ENCODE measurements at places on chromosomes 7 and 10.

DNA sequence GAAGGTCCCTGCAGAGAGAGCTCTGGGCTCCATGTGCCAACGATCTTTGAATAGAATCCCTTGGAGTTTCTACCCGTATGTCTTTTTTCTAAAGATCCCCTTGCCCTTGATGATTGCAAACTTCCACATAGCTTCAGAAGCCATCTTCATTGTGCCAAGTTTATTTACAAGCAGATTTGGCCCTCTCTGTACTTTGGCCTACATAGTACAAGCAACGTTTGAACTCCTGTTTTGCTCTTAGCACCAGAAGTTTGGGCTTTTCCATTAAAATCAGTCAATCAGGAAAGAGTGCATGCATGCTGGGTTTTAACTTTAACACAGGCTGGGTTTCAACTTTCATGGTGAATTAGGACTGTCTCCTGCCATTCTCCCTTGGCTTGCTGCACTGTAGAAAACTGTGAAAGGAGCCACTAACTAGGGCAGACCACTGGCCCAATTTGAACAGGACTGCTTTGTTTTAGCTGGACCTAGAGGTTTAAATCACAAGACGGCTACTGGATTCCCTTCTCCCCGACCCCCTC, 557.6 kb upstream of the GALNT17 start:
- DNase-seq = no peak

DNA sequence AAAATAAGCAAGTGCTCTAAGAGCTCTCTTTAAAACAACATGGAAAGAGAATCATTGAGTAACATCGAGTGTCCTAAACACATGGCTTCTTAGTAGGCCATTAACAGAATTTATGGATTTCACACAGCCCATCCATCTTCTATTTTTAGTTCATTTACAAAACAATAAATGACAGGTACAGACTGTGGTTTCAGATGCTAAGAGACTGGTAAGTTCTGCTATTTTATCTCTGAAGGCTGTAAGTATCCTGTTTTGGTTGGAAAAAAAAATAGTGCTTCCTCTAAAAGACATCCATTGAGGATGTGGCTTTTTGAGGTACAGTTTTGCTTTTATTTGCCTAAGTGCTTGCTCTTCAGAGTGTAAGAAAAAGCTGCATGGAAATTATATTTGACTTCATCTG, 27.4 kb upstream of the GNAI1 start:
- DNase-seq = no peak

DNA sequence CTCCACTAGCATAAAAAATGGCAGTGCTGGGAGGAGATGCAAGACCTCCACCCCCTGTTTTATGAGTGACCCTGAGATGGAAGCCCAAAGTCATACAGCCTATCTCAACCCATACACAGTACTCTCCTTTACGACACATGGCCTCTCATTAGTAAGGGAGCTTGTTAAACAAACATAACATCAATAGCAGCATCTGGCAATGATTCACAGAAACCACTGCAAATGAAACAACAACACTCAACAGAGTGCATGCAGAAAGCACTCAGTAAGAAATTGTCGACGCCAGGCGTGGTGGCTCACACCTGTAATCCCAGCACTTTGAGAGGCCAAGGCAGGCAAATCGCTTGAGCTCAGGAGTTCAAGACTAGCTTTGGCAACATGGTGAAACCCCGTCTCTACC, 27.5 kb upstream of the FIGNL1 start:
- DNase-seq = no peak

- DNase-seq = no peak
Measured at GRCh38 chr7:84675633-84676034, 481.0 kb upstream of the SEMA3A start.

DNA sequence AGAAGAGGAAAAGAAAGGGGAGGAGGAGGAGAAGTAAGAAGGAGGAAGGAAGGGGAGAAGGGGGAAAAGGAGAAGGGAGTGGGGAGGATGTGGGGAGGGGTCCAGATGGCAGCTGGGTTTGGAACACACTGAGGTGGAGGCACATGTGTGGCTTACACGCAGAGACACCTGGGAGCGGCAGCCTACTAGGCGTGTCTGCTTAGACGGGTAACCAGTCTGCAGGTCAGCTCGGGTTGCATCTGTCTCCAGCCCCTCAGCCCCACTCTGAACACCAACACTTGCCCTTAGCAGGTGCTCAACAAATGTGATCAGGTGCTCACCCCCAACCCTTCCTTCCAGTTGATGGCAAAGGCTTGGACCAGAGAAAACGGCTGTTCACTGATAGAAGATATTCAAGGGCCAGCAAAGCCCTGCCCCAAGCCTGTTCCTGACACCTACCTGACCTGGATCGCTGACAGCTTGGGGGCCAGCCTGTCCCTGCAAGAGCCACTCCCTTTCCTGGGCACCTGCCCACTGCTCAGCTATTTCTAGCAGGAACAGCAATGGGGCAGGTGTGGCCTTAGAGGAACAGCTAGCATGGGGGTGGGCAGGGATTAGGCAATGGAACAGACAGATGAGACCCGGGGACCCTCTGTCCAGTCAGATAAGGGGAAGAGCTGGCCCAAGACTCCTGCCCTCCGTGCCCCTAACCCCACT, 70.5 kb downstream of the SH3PXD2A start:
- DNase-seq = no peak

GRCh38 chr10:69739634-69740033, 62.1 kb upstream of the COL13A1 start:
- no peak for DNase-seq

- DNase-seq = no peak
Measured at GRCh38 chr7:93890464-93891068, at the start of gene TFPI2. TSS of gene TFPI2 (minus strand) at chr7:93890753. CDS start at chr7:93890678, 75 bp downstream.

- no peak for DNase-seq
Measured at GRCh38 chr10:120507175-120507574, 50.1 kb downstream of the PLPP4 start.

DNA sequence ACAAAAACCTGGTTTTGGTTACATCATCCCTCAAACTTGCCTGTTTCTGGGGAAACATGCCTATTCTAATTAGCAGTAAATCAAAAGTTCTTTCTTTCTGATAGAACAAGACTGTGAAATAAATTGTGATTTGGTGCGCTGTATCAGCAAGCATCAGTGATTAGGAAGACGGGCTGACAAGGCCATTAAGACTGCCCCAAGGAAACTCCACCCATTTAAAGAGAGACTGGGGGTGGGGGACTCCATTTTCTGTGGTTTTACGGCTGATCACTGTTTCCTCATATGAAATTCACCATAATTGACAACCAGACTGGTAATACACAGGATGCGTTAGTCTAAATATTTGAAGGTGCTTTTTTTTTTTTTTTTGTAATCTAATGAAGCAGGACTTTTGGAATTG, 68.7 kb downstream of the MBL2 start:
- DNase-seq = no peak

DNA sequence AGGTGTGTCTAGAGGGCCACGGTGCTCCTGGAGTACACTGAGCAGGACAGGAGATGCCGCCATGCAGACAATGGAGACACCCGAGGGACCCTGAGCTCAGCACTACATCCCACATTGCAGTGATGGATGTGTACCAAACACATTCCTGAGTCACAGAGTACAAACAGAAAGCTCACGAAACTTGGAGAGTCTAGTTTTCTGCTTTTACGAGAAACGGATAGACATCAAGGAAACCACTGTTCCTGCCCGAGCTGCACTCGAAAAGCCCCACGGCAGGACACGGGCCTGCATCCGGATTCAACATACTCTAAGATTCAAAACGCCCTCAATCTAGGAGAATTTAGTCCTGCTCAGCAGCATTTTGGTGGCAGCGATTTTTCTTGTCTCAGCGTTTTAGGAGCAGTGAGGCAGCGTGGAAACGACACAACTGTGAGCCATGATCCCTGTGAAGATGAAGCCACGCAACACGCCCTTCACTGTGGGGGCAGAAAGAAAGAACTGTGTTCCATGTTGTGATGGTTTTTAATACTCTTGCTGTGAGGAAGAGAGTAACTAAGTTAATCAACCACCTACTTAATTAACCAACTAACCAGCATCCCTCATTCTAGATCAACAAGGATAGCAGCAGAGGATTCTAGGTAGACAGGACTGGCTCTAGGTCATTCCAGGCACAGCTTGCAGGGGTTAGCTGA, 3.2 kb downstream of the TNS3 start:
- no peak for DNase-seq

GRCh38 chr7:144834641-144835144, 1.2 kb downstream of the TPK1 start:
- DNase-seq = no peak

GRCh38 chr7:20131776-20132175, 85.4 kb downstream of the MACC1 start:
- DNase-seq = no peak

DNA sequence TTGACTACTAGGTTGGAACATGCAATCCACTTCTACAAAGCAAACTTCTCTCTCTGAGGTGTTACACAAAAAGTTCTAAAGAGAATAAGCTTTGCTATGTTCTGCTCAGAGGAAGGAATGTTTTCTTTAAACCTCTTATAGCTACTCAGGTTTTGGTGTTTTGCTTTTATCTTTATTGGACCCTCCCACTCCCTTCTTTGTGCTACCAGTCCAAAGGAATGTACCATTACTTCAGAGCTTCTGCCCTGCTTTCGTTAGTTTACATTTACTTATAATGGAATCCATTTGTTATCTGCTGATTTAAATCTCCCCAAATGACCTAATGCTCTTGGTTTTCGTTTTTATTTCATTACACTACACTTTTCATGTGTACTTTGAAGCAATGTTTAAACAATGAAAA, 154.9 kb downstream of the ATE1 start:
- DNase-seq = no peak

DNA sequence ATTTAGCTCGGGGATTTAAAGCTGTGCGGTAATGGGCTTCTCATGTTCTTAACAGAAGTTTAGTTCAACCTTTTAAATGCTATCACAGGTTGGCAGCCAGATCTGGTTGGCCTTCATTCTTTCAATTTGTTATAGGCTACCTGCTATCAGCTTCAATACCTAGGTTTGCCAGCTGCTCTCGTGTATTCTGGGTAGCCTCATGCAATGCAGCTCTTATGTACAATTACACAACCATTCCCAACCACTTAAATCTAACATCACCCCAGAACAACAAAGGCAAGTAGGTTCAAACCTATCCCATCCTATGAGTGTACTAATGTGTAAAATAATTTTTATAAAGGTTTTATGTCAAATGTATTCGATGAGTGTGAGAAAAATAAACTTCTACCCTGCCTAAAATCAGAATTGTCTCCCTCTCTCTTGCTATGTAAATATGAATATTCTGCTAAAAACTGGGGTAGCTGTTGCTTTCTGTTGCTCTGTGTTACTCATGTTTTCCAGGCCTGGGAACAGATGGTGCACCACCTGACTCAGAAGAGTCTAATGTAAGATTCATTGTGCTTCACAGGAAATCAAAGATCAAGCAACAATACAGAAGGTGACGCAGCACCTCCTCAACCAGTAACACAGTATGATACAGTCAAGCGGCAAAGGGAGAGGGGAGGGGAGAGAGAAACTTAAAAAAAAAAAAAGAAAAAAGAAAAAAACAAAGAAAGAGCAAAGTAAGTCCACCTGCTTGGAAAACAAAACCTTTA, 188.6 kb downstream of the ETV1 start:
- DNase-seq = no peak

GRCh38 chr7:138295049-138295637, 164.9 kb upstream of the TRIM24 start:
- no peak for DNase-seq

GRCh38 chr10:70319183-70319582, 35.4 kb upstream of the NPFFR1 start:
- no peak for DNase-seq

DNA sequence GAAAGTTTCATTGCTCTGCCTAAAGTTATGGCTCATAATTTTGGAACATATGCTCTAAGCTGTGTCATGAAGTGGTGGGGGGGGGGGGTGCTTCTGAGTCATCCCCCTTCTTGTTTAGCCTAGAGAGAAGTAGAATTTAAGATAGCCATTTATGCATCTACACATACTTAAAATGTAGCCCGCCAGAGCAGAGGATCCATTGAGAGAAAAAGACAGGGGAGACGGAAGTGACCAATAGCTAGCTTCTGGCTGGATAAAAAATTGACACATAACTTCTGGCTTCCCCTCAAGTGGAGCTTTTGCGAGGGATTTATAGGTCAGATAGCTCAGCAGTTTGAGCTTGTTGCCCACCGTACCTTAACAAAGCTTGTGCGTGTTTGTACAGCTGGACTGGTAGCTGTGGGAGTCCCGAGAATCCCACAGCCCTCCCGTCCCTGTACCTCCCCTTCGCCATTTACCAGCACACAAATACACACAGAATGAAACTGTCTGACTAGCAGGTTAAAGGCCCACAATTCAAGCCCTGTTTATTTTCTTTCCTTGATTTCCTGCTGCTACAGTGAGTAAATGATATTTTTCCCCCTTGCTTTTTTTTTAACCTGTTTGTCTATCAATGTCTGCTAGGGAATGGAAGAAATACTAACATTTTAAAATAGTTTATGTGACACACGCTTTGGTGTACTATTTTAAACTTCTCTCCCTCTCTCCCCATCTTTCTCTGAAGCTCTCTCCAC, 232.6 kb upstream of the FERD3L start:
- no peak for DNase-seq

DNA sequence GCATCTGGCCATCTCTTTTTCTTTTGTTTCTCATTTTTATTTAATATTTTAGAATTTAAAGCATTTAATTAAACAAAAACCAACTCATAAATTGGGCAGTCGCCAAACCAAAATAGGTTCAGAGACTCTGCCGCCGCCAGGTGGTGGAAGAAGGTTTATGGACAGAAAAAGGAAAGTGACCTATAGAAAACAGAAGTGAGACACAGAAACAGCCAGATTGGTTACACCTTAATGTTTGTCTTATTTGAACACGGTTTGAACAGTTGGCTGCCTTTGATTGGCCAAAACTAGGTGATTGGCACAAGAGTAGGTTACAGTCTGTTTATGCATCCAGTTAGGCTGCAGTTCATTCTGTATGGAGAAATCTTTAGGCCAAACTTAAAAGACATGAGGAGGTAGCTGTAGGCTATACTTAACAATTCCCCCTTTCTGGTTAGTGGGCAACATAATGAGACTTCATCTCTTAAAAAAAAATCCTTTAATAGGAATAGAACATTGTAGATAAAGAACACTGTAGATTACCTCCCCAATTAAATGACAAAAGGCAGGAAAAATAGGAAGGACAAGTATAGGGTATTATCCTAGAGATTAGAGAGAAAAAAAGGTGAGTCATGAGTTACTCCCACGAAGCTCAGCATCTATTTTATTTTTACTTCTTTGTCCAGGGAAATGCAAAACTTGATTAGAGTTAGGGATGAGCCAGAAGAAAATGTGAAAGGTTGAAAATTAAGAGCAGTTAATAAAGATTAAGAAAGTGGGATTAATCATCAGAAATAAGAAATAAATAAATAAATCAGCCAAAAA, 23.9 kb upstream of the CYCS start:
- no peak for DNase-seq

DNA sequence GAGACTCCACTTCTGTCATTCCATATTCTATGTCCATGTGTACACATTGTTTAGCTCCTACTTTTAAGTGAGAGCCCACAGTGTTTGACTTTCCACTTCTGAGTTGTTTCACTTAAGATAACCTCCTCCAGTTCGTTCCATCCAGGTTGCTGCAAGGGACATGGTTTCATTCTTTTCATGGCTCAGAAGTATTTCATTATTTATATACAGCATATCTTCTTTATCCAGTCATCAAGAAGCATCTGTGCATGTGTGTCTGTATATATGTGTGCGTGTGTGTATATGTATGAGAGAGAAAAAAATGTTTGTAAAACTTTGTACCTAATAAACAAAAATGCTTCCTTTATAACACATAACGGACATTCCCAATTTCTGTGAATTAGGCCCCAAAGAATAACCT, 6.2 kb downstream of the SEC61A2 start:
- no peak for DNase-seq

GRCh38 chr10:131625041-131625440, 275.8 kb upstream of the PPP2R2D start:
- no peak for DNase-seq

- DNase-seq = no peak
Measured at GRCh38 chr7:107236862-107237261, 68.1 kb downstream of the HBP1 start.

Measured in activated CD8-positive, alpha-beta memory T cell treated with anti-CD3 and anti-CD28 coated beads for 1 hour (primary cell).